ENCODE measurements at places on chromosomes 7 and 10. TPM values are rescaled to one million over a fixed set of nuclear protein-coding genes. Genes with fewer than 3 reads are reported as not detected.

The UPF2 gene
- 12.0 TPM for total RNA-seq

The METTL27 gene
- total RNA-seq: 0.35 TPM

The ABCA13 gene
- 1.8 TPM for total RNA-seq

The LRRC4 gene
- not detected for total RNA-seq

The TMEM168 gene
- 19.8 TPM for total RNA-seq

The LSM5 gene
- total RNA-seq: 38.9 TPM

The HYAL4 gene
- total RNA-seq: 0.98 TPM

The C10orf88 gene
- total RNA-seq: 6.2 TPM

The CEP55 gene
- 62.6 TPM for total RNA-seq

The PDZD7 gene
- 2.8 TPM for total RNA-seq

The MAGI2 gene
- total RNA-seq: not detected

The ZNF503 gene
- total RNA-seq: 42.3 TPM

The ORC5 gene
- 21.7 TPM for total RNA-seq

The ACTR1A gene
- total RNA-seq: 69.9 TPM

The GJC3 gene
- total RNA-seq: 0.18 TPM

The PON1 gene
- not detected for total RNA-seq

The FOXI2 gene
- total RNA-seq: not detected

The MAD1L1 gene
- total RNA-seq: 146 TPM

The BRAF gene
- 15.7 TPM for total RNA-seq

The SORBS1 gene
- 3.7 TPM for total RNA-seq

The GRID2IP gene
- not detected for total RNA-seq

The ARHGEF5 gene
- 17.7 TPM for total RNA-seq

The NEUROG3 gene
- total RNA-seq: not detected

The GNAT3 gene
- not detected for total RNA-seq

The PPP1R17 gene
- not detected for total RNA-seq

The PITX3 gene
- total RNA-seq: not detected

The NUDT5 gene
- total RNA-seq: 39.3 TPM

The BZW2 gene
- 86.1 TPM for total RNA-seq

The PTPRZ1 gene
- total RNA-seq: not detected

The PCDH15 gene
- total RNA-seq: not detected

The MSMB gene
- not detected for total RNA-seq

The PGAM2 gene
- 0.35 TPM for total RNA-seq

The SNX10 gene
- 7.9 TPM for total RNA-seq

The ARMC3 gene
- total RNA-seq: 0.40 TPM

The SPDYE2 gene
- not detected for total RNA-seq

The NEBL gene
- 14.7 TPM for total RNA-seq

The LRIT1 gene
- not detected for total RNA-seq
